ENCODE measurements at places on chromosomes 3 and 15. TPM values are rescaled to one million over a fixed set of nuclear protein-coding genes. Genes with fewer than 3 reads are reported as not detected.

Gene PARP15
- 0.29 TPM for total RNA-seq

Gene VIPR1
- not detected for total RNA-seq

Gene CORO2B
- total RNA-seq = 16.3 TPM

Gene UBA7
- total RNA-seq = 0.54 TPM

Gene NR2E3
- total RNA-seq = 0.69 TPM

Gene KCNMB3
- total RNA-seq = 2.5 TPM

Gene ITIH1
- not detected for total RNA-seq

Gene SERPINI1
- 66.2 TPM for total RNA-seq

Gene SRGAP3
- total RNA-seq = 197 TPM

DNA sequence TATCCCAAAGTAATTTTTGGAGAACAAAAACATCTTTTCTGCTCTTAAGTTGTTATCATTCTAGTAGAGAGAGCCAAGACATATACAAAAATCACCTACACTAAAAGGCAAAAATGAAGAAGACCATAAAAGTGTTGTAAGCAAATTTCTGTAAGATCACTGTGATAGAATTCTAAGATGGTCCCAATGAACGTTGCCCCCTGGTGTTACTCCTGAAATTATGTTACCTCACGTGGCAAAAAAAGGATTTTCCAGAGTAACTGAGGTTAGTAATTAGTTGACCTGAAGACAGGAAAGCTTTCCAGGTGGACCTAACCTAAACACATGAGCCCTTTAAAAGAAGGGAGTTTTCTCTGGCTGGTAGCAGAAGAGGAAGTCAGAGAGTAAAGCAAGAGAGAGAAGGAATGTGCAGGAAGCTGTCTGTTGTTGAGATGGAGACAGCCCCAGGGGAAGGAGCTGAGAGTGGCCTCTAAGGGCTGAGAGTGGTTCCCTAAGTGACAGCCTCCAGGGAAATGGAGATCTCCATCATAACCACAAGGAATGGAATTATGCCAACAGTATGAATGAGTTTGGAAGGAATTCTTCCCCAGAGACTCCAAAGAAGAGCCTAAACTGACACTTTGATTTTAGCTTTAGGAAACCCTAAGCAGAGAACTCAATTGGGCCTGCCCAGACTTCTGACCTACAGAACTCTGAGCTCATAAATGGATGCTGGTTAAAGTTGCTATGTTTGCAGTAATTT, 205.9 kb downstream of the CD47 start:
- H3K27ac ChIP-seq = no peak overlapping the region
- peaks cover 2% of the 10 kb centered on the region for H3K4me1 ChIP-seq
- H3K36me3 ChIP-seq = peaks cover 9% of the 10 kb centered on the region
- H3K27me3 ChIP-seq = no peaks in the 10 kb centered on the region
- no peak overlapping the region for H3K4me3 ChIP-seq

DNA sequence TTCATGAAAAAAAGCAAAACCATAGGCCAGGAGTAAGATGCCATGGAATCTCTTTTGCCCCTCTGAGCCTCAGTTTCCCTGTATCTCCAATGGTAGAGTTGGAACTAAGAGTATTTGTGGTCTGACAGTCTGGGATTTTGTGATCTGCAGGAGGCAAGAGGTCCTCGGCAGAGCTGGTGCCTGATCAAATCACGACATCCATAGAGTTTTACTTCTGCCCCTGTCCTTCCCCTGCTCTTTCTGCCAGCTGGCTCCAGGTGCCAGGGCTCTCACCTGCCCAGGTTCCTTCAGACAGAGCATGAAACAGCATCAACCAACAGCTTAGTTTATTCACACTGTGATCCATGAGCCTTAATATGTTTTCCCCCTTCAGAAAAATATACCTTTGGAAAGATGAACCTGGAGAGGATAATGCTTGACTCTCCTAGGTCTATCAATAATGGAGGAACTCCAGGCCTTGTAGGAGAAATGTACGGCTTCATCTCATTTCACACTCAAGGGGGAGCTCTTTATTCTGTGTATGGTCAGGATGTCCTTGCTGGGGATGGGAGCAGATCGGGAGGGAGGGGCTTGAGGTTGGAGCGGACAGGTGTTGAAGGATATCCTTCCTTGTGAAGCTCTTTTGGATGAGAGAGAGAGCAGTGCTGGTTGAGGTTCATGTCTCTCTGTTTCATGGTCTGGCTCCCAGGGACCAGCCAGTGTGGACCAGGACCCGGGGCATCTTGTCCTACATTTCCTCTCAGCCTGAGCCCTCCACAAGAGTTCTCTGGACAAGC, 309.9 kb downstream of the RPLP1 start:
- peaks cover 4% of the 10 kb centered on the region for H3K27me3 ChIP-seq
- H3K4me1 ChIP-seq = no peaks in the 10 kb centered on the region
- no peak overlapping the region for H3K4me3 ChIP-seq
- H3K27ac ChIP-seq = no peak overlapping the region
- peaks cover 5% of the 10 kb centered on the region for H3K36me3 ChIP-seq

DNA sequence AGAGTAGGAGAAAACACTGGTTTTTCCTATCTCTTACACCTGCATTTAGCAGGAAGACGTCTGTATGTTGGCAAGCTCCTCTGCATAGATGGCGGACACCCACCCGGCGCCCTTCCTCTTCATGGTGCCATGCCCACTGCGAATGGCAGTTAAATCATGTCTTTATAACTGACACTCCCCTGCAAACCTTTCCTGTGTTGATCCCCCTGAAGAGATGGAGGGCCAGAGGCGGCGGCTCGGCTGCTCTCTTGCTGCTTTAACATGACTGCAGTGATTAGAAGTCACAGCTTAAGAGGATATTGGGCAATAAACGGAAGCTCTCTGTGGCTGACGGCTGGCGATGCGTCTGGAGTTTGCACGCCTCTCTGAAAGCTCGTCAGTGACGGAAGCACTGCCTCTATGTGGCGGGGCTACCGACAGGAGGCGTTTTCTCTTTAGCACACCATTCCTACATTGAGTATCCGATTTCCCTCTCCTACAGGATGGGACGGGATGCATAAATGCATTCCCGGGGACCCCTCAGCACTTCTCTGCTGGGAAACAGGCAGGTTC, 25.5 kb upstream of the SNRPA1 start:
- H3K4me3 ChIP-seq = no peak overlapping the region
- H3K4me1 ChIP-seq = peaks cover 5% of the 10 kb centered on the region
- H3K27me3 ChIP-seq = peaks cover 7% of the 10 kb centered on the region
- no peak overlapping the region for H3K27ac ChIP-seq
- no peaks in the 10 kb centered on the region for H3K36me3 ChIP-seq

- peaks cover 4% of the 10 kb centered on the region for H3K27me3 ChIP-seq
- peak overlapping the region; percentile 5 for H3K4me3 ChIP-seq
- no peak for DNase-seq
- H3K27ac ChIP-seq = peak overlapping the region; percentile 15
These were observed 3.8 kb upstream of the TKT start for GRCh38 chr3:53259427-53260259.

DNA sequence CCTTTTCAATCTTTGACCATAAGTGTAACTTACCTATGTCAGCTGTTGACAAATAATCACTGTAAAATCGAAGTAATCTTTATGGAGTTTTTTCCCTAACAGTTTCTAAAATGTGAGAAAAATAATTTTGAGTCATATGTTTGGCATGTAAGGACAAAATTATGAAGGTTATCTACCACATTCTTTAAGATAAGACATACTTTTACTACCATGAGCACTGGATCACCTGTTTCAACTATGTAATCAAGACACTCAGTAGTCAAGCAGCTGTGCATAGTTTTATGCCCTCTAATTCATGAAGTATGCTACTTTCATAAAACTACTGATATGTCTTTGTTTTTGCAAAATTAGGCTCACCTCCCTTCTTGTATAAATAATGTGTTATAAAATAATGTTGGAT, 12.1 kb downstream of the FGF7 start:
- H3K4me1 ChIP-seq = no peaks in the 10 kb centered on the region
- no peaks in the 10 kb centered on the region for H3K36me3 ChIP-seq
- no peak overlapping the region for H3K4me3 ChIP-seq
- no peak for DNase-seq
- no peaks in the 10 kb centered on the region for H3K27me3 ChIP-seq

GRCh38 chr15:32861761-32862160, 144.0 kb downstream of the GREM1 start:
- peaks cover 9% of the 10 kb centered on the region for H3K4me1 ChIP-seq
- peaks cover 3% of the 10 kb centered on the region for H3K27me3 ChIP-seq
- no peaks in the 10 kb centered on the region for H3K36me3 ChIP-seq
- DNase-seq = peak; percentile 72
- H3K27ac ChIP-seq = no peak overlapping the region

- no peaks in the 10 kb centered on the region for H3K27me3 ChIP-seq
- no peaks in the 10 kb centered on the region for H3K4me1 ChIP-seq
- H3K4me3 ChIP-seq = no peak overlapping the region
- no peak for DNase-seq
These were observed 562.3 kb downstream of the PDCD6IP start for GRCh38 chr3:34360713-34361112.

GRCh38 chr3:106542101-106542769, 673.4 kb upstream of the CBLB start:
- no peak overlapping the region for H3K27ac ChIP-seq
- H3K36me3 ChIP-seq = peaks cover 21% of the 10 kb centered on the region
- H3K4me3 ChIP-seq = no peak overlapping the region
- H3K27me3 ChIP-seq = no peaks in the 10 kb centered on the region

DNA sequence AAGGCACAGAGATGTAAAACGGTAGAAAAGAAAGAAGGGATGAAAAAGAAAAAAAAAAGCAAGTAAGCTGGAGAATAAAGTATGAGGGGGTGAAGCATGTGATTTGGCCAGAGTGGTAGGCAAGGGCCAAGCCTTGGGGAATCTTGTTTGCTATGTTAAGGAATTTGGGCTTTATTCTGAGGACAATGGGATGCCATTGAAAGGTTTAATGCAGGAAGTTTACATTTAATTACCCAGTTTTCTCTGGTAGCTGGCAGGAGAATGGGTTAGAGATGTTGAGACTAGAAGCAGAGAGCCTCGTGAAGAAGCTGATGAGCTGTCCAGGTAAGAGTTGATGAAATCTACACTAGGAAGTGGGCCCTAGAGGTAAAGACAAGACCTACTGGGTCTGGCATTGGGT, 455.9 kb downstream of the PDCD6IP start:
- no peak overlapping the region for H3K27ac ChIP-seq
- H3K4me1 ChIP-seq = peaks cover 7% of the 10 kb centered on the region
- no peaks in the 10 kb centered on the region for H3K27me3 ChIP-seq
- H3K4me3 ChIP-seq = no peak overlapping the region
- no peaks in the 10 kb centered on the region for H3K36me3 ChIP-seq

DNA sequence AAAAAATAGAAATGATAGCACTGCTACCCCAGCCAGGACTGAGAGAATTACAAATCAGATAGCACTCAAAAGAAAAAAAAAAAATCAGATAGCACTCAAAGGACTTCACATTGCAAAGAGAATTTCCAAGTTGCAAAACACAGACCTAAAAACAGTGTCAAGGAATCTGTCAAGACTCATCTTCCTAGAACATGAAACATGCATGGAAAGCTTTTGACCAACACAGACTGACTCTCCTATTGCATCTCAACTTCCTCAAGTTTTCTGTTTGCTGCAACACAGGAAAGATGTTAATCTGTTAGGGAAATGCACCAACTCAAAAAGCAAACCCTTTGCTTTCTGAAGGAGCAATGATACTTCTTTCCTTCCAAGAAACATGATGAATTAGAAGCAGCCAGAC, 42.3 kb downstream of the RAB27A start:
- H3K27ac ChIP-seq = no peak overlapping the region
- DNase-seq = no peak
- no peaks in the 10 kb centered on the region for H3K36me3 ChIP-seq
- no peaks in the 10 kb centered on the region for H3K27me3 ChIP-seq

DNA sequence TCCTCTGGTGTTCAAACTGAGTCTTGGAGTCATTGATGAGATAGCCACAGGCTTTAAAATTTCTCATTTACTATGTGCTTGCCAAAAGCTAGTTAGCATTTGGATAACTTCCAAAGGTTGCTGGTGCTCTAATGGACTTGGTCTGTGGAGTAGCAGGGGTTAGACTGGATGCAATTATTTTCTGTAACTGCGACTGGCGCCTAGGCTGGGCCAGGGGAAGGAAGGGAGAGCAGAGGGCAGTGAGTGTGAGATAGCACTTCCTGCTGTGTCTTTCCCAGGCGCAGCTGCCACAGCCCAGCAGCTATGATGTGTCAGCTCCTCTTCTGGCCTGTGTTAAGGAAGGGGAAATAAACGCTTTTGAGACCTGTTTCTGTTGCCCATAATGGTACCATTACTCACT, 98.6 kb downstream of the MYRIP start:
- no peak overlapping the region for H3K27ac ChIP-seq
- H3K4me3 ChIP-seq = no peak overlapping the region
- peaks cover 3% of the 10 kb centered on the region for H3K27me3 ChIP-seq
- no peak for DNase-seq
- H3K36me3 ChIP-seq = no peaks in the 10 kb centered on the region

GRCh38 chr15:64026591-64026990, 19.7 kb downstream of the DAPK2 start:
- no peak overlapping the region for H3K27ac ChIP-seq
- no peak overlapping the region for H3K4me3 ChIP-seq
- H3K27me3 ChIP-seq = no peaks in the 10 kb centered on the region
- H3K36me3 ChIP-seq = peaks cover 7% of the 10 kb centered on the region
- H3K4me1 ChIP-seq = peaks cover 9% of the 10 kb centered on the region
- DNase-seq = no peak

DNA sequence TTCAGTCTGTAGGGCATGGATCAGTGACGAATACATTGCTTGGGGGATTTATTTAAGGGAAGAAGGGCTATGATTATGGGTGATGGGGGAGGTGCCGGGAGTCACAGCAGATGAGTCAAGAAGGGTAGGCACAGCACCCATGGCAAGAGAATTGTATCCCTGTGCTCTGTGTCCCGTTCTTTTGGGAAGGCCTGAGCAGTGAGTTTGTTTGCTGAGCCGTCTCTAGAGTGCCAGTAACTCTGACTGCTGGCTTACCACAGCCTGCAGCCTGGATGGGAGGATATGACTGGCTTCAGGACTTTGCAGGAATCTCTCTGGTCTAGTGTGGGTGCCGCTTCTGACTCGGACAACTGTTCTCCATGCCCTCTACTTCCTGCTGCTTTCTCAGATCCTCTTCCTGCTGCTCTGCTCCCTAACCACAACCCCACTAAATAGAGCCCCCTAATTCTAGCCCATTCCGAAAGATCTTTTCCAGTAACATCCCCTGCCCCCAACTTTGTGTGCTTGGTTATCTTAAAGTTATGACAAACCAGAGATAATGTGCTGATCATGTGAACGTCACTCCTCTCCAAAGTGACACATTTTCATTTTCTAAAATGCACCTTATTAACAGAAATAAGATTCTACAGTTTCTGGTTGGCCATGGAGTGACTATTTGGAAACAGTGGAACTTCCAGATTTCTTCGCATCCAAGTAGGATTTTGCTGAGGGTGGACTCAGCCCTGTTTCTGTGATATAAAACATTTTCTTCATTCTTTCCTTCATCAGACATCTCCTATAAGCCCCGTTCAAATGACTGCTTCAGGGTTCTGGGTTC, 239.0 kb downstream of the SLCO3A1 start:
- H3K36me3 ChIP-seq = no peaks in the 10 kb centered on the region
- no peaks in the 10 kb centered on the region for H3K27me3 ChIP-seq
- no peak for DNase-seq

GRCh38 chr3:165336786-165337185, 140.6 kb upstream of the SLITRK3 start:
- H3K36me3 ChIP-seq = no peaks in the 10 kb centered on the region
- H3K4me1 ChIP-seq = no peaks in the 10 kb centered on the region
- no peak for DNase-seq
- no peaks in the 10 kb centered on the region for H3K27me3 ChIP-seq
- no peak overlapping the region for H3K27ac ChIP-seq
